ENCODE measurements at places on chromosomes 6 and 20. TPM values are rescaled to one million over a fixed set of nuclear protein-coding genes. Genes with fewer than 3 reads are reported as not detected.

The LY6G6C gene
- total RNA-seq, result not detected

The PLAGL2 gene
- 21.9 TPM for total RNA-seq

The MLIP gene
- total RNA-seq, result not detected

The WFDC12 gene
- not detected for total RNA-seq
